ENCODE measurements at places on chromosomes 3 and 15.
A peak's percentile ranks its signal among the peaks of the same experiment; 100 is the strongest.

GRCh38 chr3:60877188-60877587, 374.1 kb downstream of the FHIT start:
- DNase-seq: no peak

GRCh38 chr15:40793216-40793989, 13.5 kb upstream of the ZFYVE19 start:
- no peak for DNase-seq

GRCh38 chr15:69742361-69742760, 289.7 kb downstream of the RPLP1 start:
- no peak for DNase-seq

DNA sequence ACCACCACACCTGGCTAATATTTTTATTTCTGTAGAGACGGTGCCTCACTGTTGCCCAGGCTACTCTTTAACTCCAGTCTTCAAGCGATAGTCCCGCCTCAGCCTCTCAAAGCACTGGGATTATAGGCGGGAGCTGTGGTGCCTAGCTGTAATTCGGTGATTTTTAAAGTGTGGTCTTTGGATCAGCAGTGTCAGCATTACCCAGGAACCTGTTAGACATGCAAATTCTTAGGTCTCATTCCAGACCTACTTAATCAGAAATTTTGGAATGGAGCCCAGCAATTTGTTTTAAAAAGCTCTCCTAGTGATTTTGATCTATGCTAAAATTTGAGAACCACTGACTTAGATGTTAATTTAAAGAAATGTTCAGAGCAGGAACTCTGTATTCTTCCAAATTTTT, 51.9 kb downstream of the GOLM2 start:
- DNase-seq: peak; percentile 26

GRCh38 chr15:68229386-68230156, at the start of gene CLN6:
Gene CLN6, minus strand, starts transcription at chr15:68229728. Its CDS starts 144 bp downstream, at chr15:68229584.
- DNase-seq: peak; percentile 95

DNA sequence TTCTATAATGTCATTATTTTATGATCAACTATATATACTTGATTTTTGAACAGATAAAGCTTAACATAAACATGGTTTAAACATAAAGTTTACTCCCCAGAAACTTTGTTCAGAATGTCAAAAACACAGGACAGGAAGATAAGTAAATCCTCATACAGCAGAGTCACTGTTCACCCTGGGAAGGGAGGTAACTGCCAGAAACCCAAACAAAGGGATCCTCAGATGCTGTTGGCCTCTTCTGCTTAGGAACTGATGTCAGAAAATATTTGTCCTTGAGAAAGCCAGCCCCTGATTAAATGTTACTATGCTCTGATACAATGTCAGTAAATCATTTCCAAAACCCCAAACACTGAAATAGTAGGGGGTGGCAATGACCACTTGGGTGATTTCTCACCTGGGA, 185.3 kb downstream of the TJP1 start:
- no peak for DNase-seq

DNA sequence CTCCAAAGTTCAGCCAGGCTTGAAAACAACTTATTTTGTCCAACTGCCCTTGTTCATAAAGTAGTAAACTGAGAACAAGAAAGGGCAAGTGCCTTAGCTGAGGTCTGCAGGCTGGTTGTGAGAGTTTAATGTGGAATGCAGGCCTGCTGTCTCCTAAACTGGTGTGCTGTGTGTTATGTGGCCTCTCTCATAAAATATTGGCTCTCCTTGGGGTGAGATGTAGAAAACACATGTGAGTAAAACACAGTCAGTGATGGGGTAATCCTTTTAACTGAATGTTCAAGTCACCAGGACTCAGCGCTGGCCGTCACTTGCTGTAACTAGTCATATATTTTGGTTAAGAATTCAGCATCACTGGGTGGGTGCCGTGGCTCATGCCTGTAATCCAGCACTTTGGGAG, 7.1 kb upstream of the ST6GAL1 start:
- DNase-seq: no peak

GRCh38 chr15:48652510-48653076, 7.1 kb upstream of the FBN1 start:
- no peak for DNase-seq

GRCh38 chr3:196268284-196269163, 19.0 kb downstream of the PCYT1A start:
- DNase-seq: no peak

GRCh38 chr3:76310667-76311066, 525.3 kb upstream of the ZNF717 start:
- no peak for DNase-seq

- DNase-seq: no peak
These were observed 335.1 kb upstream of the DCBLD2 start for GRCh38 chr3:99236576-99236975.

- DNase-seq: peak; percentile 74
These were observed 1.9 kb downstream of the ADAMTS9 start for GRCh38 chr3:64685800-64686445.

DNA sequence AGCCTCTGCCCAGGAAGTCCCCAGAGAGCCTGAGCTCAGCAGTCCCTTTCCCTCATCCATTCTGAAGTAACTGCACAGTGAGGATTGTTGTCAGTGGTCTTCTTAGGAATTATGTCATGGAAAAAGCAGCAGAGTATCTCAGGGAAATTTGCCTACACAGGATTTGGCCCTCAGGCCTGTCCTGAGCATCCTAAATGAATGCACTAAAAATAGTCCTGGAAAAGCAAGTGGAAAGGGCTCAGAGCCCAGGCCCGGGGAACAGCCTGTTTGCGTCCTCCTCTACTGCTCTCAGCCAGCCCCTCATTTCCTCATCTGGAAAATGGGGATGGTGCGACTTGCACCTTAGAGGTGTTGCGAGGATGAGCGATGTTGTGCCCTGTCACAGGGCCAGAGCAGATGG, 21.6 kb downstream of the LYSMD4 start:
- DNase-seq: no peak

DNA sequence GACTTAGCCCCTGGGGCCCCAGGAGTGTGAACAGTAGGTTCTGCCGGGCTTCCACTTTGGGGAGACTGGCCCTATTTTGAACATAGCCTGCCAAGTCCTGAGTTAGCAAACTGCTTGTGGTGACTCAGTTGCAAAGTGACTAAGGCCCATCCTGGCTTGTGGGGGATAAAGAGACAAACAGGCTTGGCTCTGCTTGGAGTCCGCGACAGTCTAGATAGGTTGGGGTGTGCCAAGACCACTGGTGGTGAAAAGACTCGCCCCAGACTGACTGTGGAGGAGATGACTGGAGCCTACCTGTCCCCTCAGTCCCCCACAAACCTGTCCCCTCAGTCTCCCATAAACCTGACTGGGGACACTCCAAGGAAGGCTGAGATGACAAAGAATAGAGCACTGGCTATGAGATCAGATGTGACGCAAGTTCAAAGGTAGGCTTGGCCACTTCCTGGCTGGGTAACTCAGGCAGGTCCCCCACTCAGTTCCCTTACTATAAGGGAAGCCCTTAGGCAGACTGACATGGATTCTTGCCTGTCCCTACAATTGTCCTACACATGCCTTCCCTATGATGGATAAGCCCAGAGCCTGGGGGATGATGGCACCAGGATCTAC, 4.3 kb downstream of the DNASE1L3 start:
- DNase-seq: no peak

Data from D341Med (cell line).